ENCODE measurements at places on chromosomes 1 and 21. TPM values are rescaled to one million over a fixed set of nuclear protein-coding genes. Genes with fewer than 3 reads are reported as not detected.

Gene DPT
- total RNA-seq: 277 TPM

Gene GPA33
- total RNA-seq: 764 TPM

Gene IL19
- not detected for total RNA-seq

Gene FAM177B
- 4.1 TPM for total RNA-seq

Gene KIF21B
- 3.2 TPM for total RNA-seq

Gene MYBPH
- total RNA-seq: not detected

Gene DCST1
- 0.20 TPM for total RNA-seq

Gene MEX3A
- total RNA-seq: 0.66 TPM

Gene CRP
- total RNA-seq: not detected

Gene KRTAP19-5
- total RNA-seq: not detected

Gene LPGAT1
- total RNA-seq: 34.2 TPM

Gene TMPRSS3
- total RNA-seq: 0.72 TPM

Gene PTCH2
- total RNA-seq: 0.39 TPM

Gene ADCY10
- total RNA-seq: 0.28 TPM

Gene GSTM3
- total RNA-seq: 12.4 TPM

Gene ATAD3C
- total RNA-seq: 0.35 TPM

Gene MECR
- 20.8 TPM for total RNA-seq

Gene SPRR5
- total RNA-seq: not detected

Gene PRKAA2
- total RNA-seq: 19.2 TPM

Gene NPHS2
- not detected for total RNA-seq

Gene CYB561D1
- total RNA-seq: 18.7 TPM

Gene OR2T29
- total RNA-seq: not detected

Gene BECN2
- total RNA-seq: not detected

Gene PDZK1
- 1.2 TPM for total RNA-seq

Gene KCNT2
- total RNA-seq: 0.60 TPM

Gene TMEM81
- 1.9 TPM for total RNA-seq

Data from mucosa of descending colon (tissue), 3 donors.